ENCODE measurements at places on chromosomes 13 and 19.

- DNase-seq = peak; percentile 24
Observed at GRCh38 chr19:50870417-50871089, 2.7 kb upstream of the KLK2 start.

- DNase-seq = no peak
Observed at GRCh38 chr13:44974056-44974793, 15.0 kb downstream of the NUFIP1 start.

DNA sequence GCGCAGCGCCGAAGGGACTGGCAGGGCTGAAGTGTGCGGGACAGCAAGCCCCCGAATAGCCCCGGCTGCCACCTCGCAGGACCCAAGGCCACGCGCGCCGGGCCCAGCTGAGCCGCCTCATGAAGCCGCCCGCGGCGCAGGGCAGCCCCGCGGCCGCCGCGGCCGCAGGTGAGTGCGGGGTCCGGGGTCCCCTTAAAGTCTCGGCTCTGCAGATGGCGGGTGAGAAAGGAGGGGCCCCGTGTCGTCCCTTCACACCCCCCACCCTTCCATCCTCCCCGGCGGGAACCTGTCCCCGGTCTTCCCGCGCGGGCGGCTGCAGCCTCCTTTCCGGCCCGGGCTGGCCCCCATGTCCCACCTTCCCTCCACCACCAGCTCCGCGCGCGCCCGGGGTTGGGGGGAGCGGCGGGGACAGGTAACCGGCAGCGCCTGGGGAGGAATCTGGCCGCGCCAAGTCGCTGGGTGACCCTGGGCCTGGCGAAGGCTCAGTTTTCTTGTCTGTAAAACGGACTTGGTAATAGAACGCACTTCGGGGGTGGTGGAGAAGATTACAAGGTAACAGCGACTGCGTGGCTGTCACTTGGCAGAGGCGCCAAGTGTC lies 338 bp downstream of the RGCC start:
- no peak for DNase-seq

DNA sequence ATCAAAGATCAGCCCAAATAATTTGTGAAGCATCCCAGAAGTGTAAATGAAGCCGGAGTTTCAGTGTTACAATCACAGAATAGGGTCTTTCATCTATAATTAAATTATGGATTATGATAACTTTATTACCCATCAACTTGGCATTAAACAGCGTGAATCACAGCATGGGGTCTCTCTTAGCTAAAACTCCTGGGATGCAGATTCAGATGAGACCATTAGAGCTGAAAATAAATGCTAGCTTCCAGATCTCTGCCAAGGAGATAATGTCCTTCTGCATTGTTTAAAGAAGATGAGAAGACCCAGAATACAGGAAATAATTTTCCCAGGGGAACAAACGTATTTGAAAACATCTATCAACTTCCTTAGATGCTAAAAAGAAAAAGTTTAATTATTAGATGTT lies 546.0 kb upstream of the PCDH9 start:
- no peak for DNase-seq

GRCh38 chr13:46160471-46161066 lies 21.4 kb downstream of the LCP1 start:
- no peak for DNase-seq

- DNase-seq = no peak
Observed at GRCh38 chr13:81907787-81908372, 1567.0 kb upstream of the SPRY2 start.

DNA sequence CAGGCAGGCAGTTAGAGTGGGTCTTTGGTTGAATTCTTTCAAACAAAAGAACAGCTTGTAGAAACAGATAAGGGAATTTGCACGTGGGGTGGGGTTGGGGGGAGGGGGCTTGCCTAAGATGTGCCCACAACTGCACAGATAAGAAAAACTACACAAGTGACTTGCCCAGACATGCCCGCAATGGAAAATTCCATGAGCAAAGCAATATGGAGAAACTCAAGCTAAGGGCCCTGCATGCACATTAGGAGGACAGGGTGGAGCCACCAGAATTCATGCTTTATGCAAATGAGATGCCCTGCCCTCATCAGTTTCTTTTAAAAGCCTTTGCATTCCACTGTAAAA lies 755.6 kb upstream of the MIR17HG start:
- DNase-seq = no peak

- DNase-seq = no peak
Observed at GRCh38 chr19:21608571-21608970, 103.2 kb downstream of the ZNF429 start.

- no peak for DNase-seq
Observed at GRCh38 chr13:94433055-94433961, 46.2 kb downstream of the DCT start.

GRCh38 chr13:40895227-40896184 lies 106.1 kb downstream of the SLC25A15 start:
- DNase-seq = no peak

DNA sequence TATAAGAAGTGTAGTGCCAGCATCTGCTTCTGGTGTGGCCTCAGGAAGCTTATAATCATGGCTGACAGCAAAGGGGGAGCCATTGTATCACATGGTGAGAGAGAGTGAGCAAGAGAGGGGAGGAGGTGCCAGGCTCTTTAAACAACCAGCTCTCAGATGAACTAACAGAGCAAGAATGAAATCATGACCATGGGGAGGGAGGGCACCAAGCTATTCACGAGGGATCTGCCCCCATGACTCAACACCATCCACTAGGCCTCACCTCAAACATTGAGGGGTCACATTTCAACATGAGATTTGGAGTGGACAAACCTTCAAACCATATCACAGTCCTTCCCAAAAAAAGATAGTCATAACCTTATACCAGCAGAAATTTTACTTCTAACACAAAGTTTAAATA lies 174.0 kb downstream of the GPC5 start:
- DNase-seq = no peak

DNA sequence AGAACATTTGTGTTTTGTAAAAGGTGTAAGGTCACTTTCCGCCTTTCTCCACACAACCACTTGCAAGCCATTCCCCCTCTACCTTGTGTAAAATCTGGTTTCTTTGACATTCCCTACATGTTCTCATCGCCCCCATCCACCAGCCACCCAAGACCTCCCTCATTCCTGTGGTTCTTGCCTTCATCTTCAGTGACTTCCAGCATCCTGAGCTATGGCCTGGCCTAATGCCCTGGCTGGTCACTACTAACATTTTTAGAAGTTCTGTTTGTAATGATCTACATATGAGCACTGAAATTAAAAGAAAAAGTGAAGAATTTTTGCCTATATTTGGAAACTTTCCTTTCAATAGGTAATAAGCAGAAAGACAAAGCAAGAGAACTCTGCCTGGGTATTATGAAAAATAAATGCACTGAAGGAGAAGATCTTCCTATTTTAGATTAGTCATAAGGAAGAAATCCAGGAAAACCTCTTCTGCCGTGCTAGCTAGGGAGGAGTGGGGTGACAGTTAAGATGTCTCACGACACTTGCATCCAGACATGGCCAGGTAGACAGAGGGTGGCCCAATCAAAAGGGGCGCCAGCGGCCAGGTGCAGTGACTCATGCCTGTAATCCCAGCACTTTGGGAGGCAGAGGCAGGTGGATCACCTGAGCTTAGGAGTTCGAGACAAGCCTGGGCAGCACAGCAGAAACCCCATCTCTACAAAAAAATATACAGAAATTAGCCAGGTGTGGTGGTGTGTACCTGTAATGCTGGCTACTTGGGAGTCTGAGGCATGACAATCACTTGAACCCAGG lies 28.1 kb upstream of the MPHOSPH8 start:
- no peak for DNase-seq

DNA sequence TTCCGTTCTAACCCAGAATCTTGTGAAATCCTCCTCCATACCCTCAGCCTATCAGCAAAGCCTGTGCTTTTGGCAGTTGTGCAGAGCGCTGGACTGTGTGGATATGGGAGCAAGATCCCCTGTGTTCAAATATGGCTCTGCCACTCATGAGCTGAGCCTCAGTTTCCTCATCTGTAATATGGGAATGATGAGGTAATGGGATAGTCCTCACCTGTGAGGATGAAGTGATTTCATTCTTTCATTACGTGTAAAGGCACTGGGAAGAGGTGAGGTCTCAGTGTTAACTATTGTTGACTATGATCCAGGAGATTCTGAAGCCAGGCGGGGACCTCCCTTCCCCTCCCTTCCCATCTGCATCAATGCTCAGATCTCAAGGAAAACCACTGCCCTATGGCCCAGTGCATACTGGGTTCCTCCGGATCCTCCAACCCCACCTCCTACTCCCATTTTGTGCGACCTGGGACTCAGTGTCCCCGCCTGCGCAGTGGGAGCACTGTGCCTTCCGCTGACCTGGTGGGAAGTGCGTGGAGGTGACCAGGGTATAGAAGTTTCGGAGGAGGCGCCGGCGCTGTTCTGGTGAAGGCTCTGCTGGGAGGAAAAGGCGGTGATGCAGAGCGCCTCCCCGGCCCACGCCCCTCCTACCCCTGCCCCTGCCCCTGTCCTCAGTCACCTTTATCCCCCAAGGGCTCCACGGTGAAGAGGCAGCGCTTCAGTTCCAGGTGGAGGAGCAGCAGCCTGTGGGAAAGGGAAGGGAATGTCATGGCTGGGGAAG lies 5.0 kb downstream of the FUZ start:
- DNase-seq = no peak

DNA sequence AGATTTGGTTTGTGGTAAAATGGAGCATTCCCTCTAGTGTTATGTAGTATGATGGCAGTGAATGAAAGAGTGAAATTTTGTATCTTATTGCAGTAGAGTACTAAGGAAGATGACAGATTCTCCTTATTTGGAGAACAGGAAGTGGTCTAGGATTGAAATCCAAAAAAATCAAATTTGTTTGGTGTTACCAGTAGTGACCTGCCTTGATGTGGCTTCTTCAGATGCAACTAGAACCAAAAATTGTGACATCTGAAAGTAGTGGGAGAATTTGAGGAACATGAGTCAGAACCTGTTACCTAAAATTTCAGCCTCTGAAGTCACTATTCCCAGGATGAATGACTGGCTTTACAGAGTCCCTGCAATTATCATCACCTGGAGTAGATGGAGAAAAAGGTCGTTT lies 165.9 kb downstream of the KLF5 start:
- DNase-seq = no peak

All from stimulated activated CD4-positive, alpha-beta T cell treated with anti-CD3 and anti-CD28 coated beads, Interleukin-4, amount 100 ng/mL, for 48 hours (primary cell).